Upper lobe of left lung (tissue), 6 donors: ENCODE measurements at places on chromosomes 4 and X. TPM values are rescaled to one million over a fixed set of nuclear protein-coding genes. Genes with fewer than 3 reads are reported as not detected.

Gene HS3ST1
- total RNA-seq: 4.9 TPM

Gene STOX2
- 18.5 TPM for total RNA-seq

DNA sequence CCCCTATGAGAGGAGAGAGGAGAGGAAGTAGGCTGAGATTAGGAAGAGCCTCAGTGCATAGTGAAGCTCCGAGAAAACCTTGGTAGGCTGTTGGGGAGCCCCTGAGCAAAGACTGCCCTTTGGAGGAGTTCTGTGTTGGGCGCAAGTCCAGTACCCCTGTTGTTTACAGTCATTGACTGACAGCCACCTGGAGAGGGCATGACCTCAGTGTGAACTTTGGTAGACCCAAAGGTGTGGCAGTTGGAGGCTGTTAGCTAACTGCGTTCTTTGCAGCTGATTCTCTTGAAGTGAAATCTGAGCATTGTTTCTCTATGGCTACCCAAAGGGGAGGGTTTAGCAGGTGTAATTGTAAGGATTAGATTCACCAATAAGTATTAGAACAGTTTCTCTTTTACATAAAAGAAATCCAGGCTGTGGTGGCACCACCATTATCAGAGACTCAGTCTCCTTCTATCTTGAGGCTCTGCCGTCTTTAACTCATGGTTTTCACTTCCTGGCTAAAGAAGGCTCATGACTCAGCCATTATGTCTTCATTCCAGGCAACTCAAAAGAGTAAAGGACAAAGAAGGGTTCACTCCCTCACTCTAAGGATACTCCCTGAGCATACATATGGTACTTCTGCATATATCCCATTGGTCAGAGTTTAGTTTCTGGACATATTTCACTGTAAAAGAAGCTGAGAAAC, 33.4 kb downstream of the ANXA3 start:
- DNase-seq: no peak

- DNase-seq: no peak
Observed at GRCh38 chrX:9582956-9583355, 118.1 kb downstream of the TBL1X start.

DNA sequence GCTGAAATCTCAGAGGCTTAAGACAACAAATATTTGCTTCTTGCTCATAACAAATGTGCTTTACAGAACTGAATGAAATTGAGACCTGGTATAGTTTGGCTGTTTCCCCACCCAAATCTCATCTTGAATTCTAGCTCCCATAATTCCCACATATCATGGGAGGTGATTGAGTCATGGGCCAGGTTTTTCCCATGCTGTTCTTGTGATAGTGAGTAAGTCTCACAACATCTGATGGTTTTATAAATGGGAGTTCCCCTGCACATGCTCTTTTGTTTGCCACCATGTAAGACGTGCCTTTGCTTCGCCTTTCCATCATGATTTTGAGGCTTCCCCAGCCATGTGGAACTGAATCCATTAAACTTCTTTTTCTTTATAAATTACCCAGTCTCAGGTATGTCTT, 221.1 kb upstream of the DIPK2B start:
- DNase-seq: no peak

- peak; percentile 47 for DNase-seq
Observed at GRCh38 chr4:7622371-7622770, 187.6 kb upstream of the PSAPL1 start.

DNA sequence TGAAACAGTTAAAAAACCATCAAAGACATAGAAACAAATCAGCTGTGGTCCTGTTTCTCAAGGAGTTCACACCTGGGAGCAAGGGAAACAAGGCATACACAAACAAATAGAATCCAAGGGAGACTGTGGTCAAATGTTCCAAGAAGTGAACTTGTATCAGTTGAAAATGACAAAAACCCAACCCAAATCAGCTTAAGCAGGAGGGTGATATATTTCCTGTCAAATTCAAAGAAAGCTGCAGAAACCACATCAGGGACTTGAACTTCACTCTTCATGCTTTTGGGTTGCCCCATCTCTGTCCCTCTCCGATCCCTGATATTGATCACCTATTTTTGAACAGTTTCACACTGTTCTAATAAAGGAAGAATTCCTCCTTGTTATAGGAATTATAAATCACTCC, 148.6 kb upstream of the FMR1 start:
- no peak for DNase-seq

DNA sequence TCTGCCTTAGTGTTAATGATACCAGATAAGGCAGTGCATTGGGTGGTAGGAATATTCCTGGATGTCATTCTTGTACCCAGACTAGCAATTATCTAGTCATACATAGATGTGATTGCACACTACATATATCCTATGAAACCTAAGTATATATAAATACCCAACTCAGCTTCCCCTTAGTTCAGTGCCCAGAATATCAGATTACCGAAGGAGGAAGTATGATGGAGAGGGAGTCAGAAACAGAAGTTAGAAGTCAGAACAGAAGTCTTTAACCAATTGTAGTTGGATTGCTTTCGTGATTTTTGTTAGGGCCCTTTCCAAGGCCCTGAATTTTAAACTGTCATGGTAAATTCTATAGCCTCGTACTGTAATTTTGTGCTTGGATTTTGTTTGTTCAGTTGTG, 42.9 kb downstream of the MOB1B start:
- no peak for DNase-seq

DNA sequence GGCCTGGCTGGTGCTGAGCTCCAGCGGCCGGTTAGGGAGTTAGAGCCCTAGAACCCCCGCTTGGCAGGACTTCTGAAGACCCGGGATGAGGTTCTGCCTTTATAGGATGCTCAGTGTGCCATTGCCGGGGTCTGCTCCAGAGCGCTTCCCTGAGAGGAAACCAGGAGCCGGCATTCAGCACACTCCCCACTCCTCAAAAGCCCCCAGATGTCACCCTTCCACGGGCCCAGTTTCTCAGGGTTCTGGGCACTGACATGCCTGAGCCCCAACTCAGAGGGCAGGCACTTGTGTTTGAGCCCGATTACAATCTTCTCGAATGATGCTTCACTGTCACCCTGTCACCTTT, 6.5 kb downstream of the NKX3-2 start:
- no peak for DNase-seq

DNA sequence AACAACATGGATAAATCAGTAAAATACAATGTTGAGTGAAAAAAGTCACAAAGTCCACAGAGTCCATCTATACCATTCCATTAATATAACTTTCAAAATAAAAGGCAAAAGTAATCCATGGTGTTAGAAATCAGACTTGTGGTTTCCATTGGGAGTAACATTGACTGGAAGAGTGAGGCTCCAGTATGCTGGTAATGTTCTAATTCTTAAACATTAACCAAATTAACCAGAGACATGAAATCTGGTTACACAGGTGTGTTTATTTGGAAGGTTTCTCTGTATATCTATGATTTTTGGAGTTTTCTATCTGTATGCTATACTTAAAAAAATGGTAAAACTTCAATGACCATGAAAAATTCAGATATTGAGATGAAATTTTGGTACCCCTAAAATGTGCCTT, 42.6 kb downstream of the SULT1B1 start:
- no peak for DNase-seq

DNA sequence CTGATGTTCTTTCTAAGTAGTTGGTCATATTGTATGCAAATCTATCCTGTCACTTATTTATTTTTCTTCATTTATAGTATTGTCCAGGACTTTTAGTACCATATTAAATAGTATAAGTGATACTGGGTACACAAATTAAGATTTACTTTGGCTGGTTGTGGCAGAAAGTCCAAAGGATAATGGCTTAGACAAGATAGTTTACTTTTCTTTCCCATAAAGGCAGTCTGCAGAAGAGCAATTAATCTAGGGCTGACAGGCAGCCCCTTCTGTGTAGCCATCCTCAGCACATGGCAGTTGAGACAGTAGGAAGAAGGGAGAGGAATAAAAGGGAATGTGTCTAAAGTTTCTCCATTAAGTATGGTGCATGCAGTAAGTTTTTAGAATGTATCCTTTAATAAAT, 6.4 kb downstream of the RBM10 start:
- DNase-seq: no peak

DNA sequence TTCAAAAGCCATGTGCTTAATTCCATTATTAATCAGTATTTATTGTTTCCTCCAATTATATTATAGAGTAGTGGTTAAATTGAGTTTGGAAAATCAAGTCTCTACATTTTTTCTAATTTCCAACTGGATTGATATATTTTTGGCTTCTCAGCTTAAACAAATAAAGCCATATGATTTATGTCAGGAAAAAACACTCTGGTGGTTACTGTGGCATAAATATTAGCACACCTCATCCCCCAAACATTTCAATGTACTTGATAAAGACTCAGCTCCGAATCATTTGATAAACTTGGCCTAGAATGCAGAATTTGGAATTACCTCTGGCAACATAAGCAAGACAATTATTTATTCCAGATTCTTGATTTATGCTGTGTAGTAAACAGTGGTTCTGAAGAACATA, 2313.8 kb downstream of the ARAP2 start:
- DNase-seq: no peak
